ENCODE measurements at places on chromosomes 3 and 15.
A peak's percentile ranks its signal among the peaks of the same experiment; 100 is the strongest.

DNA sequence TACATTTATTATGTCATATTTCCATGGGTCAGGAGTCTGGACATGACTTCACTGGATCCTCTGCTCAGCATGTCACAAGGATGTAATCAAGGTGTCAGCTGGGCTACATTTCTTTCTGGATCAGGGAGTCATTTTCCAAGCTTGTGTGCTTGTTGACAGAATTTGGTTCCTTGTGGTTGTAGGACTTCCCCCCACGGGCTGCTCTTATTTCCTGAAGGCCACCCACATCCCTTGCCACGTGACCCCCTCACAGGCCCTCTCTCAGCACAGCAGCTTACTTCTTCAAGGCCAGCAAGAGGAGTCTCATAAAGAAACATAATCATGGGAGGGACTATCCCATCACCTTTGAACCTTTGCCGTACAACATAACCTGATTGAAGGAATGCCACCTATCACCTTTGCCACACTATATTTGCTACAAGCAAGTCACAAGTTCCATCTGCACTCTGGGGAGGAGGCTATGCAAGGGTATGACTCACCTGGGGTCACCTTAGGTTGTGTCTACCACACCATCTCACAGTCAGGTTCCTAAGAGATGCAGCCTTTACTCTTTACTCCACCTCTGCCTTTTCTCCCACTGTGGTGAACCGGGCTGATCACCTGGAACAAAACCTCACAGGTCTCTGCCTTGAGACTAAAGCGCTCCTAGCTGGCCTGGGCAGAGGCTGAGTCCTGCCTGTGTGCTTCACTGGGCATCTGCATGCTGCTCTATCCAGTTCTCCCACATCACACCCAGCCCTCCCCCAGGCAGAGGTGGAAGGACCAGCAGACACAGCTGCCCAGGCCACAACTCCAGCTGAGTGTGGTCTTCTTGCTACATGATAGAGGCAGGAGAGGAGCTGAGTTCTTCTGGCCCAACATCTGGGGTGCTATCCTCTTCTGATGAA is 13.5 kb downstream of the RAB6B start:
- no peak for DNase-seq

DNA sequence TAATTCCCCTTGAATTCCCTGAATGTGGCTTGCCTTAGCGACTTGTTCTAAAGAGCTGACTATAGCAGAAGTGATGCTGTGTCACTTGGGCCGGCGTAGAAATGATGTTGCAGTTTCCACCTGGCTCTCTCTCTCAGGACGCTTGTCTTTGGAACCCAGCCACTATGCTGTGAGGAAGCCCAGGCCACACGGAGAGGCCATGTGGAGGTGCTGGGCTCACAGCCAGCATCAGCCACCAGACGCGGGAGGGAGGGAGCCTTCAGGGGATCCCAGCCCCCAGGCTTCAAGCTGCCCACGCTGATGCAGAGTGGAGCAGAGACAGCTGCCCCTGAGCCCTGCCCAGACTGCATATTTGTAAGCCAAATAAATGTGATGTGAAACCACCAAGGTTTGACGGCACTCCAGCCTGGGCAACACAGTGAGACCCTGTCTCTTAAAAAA is 18.6 kb downstream of the RNU5B-1 start:
- DNase-seq = no peak

- no peak for DNase-seq
These were observed 1.1 kb upstream of the PML start for GRCh38 chr15:73993211-73993994.

DNA sequence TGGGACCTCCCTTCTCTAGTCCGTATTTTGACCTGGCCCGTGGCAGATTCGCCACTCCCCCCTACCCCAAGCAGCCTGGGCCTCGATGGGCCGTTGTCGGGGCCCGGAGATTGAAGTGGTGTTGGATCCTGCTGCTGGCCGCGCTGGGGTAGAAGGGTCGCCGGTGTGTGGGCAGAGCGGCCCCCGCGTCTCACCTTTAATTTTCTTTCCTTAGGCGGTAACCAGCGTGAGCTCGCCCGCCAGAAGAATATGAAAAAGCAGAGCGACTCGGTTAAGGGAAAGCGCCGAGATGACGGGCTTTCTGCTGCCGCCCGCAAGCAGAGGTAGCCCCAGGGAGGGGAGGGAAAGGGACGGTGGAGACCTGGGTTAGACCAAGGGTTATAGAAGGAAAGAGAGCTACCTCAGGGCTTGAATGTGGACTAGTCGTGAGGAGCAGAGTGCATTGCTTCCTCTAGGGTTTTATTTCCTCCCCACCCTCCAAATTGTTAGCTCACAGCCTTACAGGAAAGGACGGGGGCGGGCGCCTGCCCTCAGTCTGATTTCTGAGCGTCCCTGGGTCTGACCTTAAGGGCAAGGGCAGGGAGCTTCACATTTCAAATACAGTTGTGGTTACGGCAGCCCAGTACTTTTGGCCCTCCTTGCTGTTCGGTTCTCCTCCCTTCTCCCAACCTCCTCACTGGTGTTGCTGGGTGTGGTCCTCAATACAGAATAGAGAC is 799 bp downstream of the SERF2 start:
- no peak for DNase-seq

DNA sequence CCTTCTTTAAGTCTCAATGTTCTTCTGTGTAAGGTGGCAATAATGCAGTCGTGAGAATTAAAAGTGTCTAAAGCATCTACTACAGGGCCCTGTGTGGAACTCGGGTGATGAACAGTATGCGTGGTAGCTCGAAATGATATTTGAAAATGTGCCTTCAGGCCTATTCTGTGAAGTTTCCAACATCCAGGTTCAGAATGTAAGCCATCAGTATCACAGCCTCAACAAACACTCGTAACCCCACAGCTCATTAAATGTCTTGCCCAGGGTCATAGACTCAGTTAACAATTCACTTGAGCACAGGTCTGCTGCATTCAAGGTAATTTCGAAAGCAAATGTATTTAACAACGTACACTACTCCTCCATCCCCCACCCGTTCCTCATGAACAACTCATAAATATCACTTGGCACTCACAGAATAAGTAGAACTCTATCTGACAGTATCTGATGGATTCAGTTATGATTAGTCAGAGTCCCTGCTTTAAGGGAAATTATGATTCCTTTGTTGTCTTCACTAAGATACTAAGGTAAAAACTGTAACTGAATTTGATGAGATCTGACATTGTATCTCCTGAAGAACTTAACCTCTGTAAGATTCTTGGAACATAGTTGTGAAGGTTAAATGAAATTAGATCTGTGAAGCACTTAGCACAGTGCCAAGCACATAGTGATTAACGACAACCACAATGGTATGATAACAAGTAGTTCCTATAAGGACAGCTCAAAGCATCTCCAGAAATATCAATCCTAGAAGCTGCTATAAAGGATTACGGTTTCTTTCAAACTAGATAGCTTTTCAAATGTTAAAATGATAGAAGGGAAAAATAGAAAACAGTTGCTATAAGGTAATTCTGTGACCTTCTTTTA is 642.3 kb downstream of the TBL1XR1 start:
- no peak for DNase-seq

- DNase-seq = no peak
These were observed 314.8 kb upstream of the CTDSPL start for GRCh38 chr3:37546876-37547275.

- no peak for DNase-seq
These were observed 37.2 kb downstream of the IL20RB start for GRCh38 chr3:136994772-136995516.

DNA sequence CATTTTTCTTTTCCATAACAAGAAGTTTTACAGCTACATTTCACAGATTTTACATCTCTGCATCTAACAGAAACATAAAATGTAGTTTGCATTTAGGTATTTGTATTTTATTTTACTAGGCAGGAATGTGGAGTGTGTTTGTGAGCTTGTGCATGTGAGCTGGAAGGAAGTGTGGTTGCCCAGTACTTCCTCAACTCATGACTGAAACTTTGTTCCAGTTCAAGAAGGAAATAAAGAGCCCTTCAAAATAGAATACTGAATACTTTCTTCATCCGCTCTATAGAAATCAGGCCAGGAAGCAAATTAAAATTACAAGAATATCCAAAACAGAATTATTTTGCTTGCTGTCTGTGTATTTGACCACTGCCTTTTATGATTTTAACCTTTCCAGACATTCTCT is 81.3 kb downstream of the CHL1 start:
- no peak for DNase-seq

- DNase-seq = peak; percentile 67
These were observed 495 bp downstream of the CDC25A start for GRCh38 chr3:48187579-48188265.

DNA sequence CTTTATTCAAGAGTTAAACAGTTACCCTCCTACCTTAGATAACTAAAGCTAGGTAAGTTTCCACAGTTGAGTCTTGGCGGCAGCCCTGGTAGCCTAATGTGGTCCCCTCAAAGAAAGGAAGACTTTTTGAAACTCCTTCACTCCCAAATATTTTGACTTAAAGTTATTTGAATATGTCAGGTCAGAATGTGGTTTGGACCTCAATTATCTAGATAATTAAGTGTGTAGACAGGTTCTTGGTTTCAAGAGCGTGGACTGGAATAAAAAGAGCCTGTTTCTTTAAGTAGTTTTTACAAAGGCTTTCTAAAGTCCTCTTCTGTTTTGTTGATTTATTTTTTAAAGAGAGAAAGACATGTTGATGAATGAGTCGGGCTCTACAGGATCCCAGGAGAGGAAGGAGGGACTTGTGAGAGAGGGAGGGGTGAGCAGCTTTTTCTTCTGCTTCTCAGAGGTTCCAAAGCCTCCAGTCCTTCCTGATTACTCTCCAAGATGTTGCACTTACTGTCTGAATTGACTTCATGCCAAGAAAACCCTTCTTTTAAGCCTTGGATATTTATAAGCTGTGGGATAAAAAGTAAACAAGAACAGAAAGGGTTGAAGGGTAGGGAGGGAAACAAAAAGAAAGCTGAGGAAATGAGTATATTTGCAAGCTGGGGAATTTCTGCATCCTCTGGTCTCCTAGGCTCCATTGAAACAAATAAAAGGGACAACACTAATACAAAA is 457.4 kb downstream of the IGSF11 start:
- no peak for DNase-seq

- peak; percentile 43 for DNase-seq
These were observed 1.7 kb downstream of the TBC1D5 start for GRCh38 chr3:17740721-17741141.

- no peak for DNase-seq
These were observed 159.8 kb upstream of the CTDSPL start for GRCh38 chr3:37701734-37702433.

- DNase-seq = no peak
These were observed 20.7 kb upstream of the GOLGA6C start for GRCh38 chr15:75237316-75237982.

GRCh38 chr3:97793420-97794019 is 28.3 kb upstream of the CRYBG3 start:
- DNase-seq = peak; percentile 47

GRCh38 chr15:43927203-43927602 is 100.4 kb downstream of the WDR76 start:
- DNase-seq = no peak

DNA sequence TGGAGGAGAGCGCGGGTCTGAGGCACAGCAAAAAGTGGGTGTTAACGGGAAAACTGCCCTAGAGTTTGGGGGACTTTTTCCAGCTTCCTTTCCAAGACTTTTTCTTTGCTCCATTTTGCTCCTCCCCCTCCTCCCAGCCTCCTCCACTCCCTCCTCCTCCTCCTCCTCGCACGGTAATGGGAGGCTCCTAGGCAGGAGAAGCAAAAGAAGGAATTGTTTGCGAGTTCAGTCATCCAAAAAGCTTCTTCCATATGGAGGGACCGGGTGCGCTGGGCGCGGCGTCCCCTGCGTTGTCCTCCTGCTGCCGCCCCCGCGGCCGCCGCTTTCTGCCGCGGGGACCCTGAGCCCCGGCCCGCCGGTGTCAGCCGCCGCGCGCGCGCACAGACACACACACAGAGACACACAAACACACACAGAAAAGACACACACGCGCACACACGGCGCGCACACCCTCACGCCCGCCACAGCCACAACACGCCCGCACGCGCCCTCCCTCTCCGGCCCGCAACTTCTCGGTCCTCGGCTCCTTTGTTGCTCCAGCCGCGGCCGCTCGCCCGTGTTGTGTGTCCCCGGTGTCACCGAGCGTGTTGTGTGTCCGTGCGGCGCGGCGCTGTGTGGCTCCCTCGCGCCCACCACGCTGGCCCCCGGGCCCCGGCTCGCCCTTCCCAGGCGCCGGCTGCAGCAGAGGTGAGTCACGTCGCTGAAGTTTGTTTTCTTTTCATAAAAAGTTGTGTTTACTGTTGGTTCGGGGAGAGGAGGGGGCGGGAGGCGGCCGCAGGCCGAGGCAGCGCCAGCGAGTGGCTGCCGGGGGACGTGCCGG is at the start of gene BOC:
BOC (plus strand) TSS at position 228 of the 820 bp plus-strand sequence. CDS start 38,246 bp downstream, outside the sequence.
- peak; percentile 92 for DNase-seq

DNA sequence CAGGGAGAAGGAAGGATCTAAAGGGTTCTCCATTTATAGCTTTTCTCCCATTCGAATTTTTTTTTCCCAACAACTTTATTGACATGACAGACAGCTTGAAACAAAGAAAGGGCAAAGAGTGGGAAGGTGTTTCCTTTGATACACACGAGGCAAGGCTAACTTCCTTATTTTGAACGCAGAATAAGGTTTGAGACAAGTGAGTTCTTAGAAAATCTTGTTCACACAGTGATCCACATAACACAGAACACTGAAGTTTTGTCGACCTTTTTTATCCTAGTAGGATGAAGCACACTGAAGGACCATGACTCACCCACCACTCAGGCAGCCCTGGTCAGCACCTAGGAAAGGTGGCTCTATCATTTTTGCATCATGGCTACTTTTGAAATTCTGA is 425.8 kb upstream of the MDFIC2 start:
- no peak for DNase-seq

GRCh38 chr3:8210882-8211341 is 290.7 kb upstream of the LMCD1 start:
- DNase-seq = no peak

DNA sequence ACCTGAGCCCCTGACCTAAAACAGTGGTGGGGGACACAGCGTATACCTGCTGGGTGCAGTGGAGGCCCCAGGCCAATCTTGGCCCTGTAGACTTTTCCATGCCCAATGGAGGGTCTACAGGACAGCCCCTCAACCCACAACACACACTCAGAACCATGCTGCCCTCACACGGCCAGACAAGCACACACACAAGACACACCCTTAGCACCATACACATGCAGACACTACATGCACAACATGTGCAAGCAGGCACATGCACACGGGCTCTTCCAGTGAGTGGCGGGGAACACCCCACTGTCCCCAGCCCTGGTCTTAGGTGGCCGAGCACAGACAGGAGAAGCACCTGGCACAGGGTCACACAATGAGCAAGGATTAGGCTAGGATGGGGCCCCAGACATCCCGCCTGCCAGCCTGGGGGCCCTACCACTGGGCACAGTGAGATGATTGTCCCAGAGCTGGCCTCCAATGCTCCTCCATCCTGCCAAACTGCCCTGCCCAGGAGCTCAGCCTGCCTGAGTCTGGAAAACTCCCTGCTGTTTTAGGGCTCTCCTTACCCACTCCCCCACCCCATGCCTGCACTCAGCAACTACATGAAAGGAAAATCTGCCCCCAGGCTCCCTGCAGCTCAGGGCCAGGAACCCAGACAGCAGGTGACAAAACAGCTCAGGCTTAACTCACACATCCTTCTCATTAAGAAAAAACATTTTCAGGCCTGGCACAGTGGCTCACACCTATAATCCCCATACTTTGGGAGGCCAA is 15.8 kb downstream of the IQSEC1 start:
- DNase-seq = peak; percentile 33
